Suppressor macrophage (primary cell): ENCODE measurements at places on chromosomes 13 and 19.
A peak's percentile ranks its signal among the peaks of the same experiment; 100 is the strongest.

DNA sequence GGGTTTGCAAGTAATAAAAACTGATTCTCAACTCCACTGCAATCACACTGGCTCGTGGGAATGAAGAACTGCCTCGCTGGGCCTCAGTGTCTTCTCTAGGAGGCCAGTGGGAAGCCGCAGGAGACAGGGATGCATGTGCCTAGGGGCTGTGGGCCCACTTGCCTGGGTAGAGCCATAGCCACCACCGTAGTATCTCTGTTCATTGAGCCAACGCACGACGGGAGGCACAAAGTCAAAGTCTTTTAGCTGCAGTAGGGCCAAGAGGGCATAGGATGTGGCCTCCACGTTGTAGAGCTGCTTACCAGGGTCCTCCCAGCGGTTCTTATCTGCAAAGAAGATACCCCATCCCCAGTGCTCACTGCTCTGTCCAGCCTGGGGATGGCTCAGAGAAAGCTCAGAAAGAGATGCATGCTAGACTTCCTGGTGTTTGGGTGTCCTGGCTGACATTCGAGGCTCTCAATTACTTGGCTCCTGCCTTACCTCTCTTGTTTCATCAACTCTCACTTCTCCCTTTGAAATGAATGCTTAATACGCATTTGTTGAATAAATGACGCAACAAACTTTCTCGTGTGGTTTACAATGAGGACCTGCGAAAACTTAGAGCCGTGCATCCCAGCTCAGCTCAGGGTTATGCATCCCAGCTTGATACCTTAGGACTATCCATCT, 16.1 kb upstream of the TNFSF14 start:
- peak; percentile 28 for DNase-seq

DNA sequence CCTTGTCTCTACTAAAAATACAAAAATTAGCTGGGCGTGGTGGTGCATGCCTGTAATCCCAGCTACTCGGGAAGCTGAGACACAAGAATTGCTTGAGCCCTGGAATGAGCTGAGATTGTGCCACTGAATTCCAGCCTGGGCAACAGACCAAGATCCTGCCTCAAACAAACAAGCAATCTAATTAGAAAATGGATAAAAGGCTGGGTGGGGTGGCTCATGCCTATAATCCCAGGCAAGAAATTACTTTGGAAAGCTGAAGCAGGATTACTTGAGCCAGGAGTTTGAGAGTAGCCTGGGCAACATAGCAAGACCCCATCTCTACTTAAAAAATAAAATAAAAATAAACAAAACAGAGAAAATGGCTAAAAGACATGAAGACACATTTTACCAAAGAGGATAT, 77.0 kb downstream of the CAB39L start:
- no peak for DNase-seq

DNA sequence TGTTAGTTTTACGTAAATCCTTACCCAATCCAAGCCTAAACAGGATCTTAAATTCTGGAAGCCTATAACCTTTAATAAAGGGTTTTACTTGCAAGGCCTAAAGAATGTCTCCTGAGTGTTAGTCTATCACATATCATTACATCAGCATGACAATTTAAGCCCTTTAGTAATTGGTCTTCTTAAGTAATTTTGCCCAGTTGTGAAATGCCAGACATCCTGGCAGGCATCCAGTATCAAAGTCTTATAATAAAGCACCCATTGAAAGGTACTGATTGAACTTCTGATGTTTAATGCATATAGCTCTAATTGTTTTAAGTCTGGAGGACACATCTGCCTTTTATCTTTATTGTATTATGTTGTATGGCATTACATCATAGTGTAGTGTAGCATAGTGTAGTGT, 1078.9 kb downstream of the SLITRK1 start:
- DNase-seq = no peak

DNA sequence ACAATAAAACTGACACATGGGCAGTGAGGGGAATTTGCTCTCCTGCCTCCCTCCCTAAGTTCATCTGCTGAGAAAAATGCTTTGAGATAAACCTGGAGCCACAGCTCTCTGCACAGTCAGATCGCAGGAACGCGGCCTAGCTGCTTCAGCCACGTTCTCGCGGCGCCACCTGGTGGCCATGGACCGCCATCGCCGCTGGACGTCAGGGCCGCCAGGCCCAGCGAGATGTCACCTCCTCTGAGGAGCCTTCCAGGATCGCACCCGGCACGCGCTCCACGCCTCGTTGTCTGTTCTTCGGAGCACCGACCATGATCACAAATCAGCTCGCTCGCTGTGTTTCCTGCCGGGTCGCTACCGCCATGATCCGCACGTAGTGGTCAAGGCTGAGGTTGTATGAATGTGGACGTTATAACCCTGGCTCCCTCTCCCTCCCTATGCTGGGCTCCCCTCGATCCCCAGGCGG, 20.6 kb upstream of the USP29 start:
- peak; percentile 71 for DNase-seq

- no peak for DNase-seq
These were observed 8.0 kb upstream of the HS6ST3 start for GRCh38 chr13:96081888-96082287.
